GM12891 (cell line): ENCODE measurements at places on chromosomes 7 and 10.

DNA sequence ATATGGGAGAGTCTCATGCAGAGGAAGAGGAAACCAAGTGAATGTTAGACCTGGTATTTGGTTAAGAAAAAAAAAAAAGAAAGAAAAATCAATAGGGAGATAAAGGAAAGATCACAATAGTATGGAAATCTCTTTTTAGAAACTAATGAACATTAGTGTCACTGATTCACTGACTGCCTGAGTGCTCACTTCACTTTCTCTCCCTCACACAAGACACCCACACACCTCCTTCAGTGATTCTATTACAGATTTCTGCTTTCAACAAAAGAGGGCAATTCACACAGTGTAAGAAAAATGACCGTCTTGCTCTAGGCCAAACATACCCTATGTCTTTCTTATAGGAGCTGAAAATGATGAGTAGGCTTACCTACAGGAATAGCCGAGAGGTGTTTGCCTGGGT lies 6.0 kb downstream of the GPR158 start:
- no peak for DNase-seq

DNA sequence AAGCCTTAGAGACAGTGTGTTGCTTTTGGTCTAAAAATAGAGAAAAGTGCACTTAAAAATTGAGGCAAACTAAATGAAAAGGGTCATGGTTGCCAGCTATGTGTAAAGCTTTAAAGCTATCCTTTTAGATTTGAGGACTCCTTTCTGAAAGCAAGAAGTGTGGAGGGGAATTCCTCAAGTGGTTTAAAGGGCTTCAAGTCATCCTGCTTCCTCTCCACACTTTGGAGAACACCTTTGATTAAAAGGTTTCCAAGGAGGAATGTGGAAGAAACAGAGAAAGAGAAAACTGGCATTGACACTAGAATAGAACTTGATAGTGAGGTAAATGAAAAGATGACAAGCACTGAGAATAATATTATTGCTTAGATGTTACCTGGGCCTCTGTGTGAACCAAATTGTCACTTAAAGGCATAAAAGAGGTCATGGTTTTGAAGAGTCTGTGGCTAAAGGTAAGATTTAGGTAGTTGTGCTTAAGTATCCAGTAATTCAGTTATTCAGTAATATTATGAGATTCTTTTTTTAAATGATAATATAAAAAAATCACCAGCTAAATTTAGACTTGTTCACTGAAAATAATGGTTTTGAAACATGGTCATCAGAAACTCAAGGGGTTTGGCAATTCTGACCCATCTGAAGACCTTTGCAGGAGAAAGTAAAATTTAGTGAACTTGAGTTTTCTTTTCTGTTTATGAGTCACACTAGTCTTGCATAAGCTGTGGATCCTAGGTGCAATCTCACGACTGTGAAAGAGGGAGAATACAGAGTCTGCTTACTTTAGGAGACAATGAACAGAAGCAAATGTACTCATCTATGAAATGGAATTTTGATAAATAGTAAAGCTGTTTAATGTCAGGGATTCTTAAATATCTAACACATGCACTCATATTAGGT lies 466.0 kb downstream of the KIF20B start:
- no peak for DNase-seq

DNA sequence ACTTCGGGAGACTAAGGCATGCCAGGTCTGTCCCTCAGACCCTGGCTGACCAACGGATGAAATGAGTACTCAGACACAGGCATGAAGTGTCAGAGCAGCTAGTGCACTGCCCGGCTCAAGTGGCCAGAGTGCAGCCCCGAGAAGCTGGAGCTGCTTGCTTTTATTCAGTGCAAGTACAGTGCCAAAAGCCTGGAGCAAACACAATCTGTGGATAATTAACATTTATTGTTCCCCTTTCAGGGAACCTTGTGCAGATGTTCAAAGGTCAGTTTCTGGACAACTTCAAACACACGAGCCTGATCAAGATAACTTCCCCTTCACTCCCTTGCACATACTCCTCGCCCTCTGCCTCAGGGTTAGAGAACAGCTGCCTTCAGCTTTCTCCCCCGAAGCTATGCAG lies 7.9 kb upstream of the ATE1 start:
- DNase-seq, result no peak

- no peak for DNase-seq
Observed at GRCh38 chr7:140358412-140359051, 39.8 kb downstream of the SLC37A3 start.

DNA sequence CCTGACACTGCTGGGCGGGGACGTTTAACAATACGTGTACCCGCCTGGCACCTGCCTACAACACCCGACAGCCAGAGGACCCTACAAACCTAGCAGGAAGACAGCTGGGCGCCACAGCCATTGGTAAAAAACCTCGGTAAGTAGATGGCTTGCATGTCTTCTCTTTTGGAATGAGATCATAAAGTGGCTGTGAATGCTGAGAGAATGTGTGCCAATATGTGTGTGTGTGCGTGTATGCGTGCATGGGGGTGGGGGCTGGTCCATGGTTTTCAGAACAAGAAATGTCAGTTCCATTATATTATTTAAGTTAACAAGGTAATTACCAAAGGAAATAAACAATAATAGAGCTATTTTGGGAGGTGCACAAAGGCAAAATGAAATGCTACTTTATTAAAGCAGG lies 39.2 kb downstream of the PAPOLB start:
- no peak for DNase-seq

GRCh38 chr10:8061274-8062211 lies 7.1 kb downstream of the GATA3 start:
- no peak for DNase-seq

DNA sequence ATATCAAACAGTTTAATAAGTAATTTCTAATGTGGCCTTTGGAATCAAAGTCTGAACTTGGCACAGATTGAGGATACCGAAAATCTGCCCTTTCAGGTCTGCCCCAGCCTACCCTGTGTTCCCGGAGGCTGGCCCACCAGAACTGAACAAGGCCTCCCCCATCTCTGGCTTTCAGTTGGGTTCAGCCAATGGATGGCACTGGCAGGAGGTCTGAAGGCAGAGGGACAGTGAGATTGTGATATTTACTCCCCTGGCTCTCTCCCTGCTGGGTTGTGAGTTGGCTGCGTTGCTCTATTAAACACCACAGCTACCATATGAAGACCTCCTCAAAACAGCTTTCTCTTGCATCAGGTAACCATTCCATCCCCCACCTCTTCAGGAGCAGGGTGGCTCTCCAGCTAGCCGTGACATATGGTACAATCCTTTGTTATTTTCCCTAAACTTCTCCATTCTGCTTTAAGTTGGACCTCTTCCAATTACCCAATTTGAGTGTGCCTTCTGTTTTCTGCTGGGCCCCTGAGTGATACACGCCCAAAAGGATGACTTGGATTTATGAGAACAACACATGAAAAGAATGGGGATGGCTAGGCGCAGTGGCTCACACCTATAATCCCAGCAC lies 28.1 kb downstream of the DNMBP start:
- no peak for DNase-seq

- no peak for DNase-seq
Observed at GRCh38 chr10:118161461-118162246, 114.9 kb upstream of the RAB11FIP2 start.

DNA sequence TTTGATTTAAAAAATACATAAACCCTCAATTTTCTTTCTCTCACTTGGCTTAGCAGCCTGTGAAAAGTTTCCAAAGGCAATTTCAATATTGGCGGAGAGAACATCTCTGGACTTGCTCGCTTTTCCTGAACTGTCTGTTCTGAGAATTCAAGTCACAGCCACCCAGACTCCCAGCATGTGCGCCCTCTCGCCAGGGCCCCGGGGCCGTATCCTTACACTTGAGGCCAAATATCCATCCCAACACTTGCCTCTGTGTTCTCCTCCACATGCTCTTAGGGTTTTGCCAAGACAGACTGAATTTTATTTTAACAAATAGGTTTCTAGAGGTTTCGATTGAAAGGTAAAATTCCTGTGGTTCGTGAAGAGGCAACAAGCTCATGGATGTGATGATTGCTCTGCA lies 111.5 kb upstream of the GPR26 start:
- DNase-seq, result no peak

GRCh38 chr10:55168343-55168742 lies 367.3 kb upstream of the PCDH15 start:
- no peak for DNase-seq

DNA sequence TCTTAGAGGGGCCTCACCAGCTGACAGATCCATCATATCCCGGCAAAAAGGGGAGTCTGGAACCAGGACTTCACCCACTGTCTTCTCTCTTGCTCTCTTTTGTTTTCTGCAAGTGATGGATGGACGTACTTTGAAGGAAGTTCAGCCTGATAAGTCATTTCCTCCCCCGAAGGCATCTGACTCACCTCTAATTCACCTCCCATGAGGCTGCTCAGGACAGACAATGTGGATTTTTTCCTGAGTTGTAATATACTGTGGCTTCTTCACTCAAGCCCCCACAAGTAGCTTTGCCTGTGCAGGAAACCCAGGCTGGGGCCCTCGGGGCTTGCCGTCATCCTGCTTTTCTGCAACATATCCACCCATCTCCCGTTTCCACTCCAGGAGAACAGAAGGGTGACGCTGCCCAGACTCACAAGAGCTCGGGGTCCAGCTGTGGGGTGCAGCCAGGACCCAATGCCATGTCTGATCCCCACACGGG lies 70.4 kb downstream of the ASB13 start:
- DNase-seq, result no peak

DNA sequence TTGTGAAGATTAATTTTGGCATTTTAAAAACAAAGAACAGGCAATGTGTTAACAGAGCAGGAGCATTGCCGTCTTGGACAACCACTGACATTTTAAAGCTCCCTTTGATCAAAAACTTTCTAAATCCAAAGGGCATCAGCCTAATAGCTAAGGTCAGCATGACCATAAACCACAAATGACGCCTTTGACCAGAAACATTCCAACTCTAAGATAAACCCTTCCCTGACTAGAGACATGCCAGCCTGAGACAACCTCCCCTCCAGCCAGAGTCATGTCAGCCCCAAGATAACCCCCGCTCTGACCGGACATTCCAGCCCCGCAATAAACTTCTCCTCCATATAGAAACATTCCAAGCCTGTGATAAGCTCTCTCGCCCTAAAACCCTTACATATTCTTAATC lies 949.4 kb upstream of the POT1 start:
- DNase-seq, result no peak

DNA sequence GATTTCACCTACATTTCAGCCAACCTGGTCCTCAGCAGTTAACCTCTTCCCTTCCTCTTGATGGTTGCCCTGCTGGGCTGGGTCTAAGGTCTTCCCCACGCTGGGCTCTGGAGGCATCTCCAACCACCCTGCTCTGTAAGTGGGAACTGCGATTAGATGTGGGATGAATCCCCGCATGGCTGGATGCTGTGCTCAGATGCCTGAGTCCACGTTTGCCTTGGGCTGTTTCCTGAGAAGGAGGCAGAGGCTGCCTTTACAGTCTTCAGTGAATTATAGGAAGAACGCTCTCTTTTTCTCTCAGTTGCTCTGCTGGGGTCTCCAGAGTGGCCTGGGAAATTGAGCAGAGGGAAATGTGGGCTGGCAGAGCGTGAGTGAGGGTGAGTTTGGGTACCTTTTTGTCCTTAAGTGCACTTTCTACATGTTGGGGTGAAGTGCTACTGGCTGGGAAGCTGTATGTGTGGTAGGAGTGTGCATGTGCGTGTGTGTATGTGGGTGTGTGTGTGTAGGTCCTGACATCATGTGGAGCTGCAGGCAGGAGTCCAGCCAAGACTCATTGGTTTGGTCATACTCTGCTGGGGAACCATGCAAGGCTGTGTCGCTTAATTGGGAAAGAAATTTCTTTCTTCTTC lies 1.5 kb downstream of the GIMAP8 start:
- no peak for DNase-seq

- DNase-seq, result no peak
Observed at GRCh38 chr7:27802999-27803398, 63.0 kb downstream of the TAX1BP1 start.

- no peak for DNase-seq
Observed at GRCh38 chr7:24304494-24305095, 20.6 kb downstream of the NPY start.

DNA sequence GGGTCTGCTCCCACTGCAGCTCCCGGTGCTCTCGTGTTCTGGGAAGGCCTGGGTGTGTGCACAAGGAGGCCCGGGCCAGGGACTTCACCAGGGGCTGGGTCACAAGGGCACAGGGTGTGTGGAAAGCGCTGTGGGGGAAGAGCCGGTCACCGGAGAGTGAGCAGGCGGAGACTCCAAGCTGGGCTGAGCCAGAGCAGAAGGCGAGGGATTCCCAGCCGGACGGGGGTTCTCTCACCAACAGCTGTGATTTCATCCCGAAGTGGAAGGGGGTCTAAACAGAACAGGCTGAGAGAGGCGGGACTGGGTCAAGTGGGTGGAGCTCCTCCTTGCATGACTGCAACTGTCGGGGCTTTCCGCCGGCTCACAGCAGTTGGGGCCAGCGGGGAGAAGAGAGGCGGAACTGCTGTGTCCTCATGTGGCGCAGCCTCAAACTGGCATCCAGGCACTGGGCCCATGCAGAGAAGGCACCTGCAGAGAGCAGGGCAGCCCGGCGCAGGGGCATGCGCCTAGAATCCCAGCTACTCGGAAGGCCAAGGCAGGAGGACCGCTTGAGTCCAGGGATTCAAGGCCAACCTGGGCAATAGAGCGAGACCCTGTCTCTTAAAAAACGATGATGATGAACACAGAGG lies 7.6 kb upstream of the ORAI2 start:
- peak; percentile 72 for DNase-seq

DNA sequence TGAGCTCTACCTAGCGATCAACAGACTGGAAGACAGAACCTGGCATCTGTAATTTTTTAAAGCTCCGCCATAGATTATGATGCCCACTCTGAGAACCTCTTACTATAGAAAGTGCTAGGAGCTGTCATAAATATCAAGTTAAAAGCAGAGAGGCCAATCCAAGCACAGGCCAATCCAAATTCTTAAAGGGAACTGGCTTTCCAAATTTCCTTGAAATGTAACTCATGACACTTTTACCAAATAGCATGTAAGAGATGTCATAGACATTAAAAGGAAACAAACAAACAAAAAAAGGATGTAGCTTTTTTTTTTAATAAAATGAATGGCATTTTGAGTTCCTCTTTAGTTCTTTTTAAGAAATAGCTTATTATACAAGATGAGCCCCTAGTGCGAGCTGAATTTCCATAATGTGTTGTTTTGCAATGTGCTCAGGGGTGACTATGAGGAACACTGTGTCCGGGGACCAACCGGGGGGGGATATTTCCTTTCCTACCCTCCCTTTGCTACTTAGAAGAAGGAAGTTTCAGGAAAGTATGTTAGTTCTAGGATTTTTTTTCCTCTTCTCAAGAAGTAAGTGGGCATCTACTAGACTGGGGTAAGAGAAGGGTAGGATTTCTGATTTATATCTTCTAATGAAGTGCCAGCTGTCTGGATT lies 23.7 kb upstream of the MRC1 start:
- DNase-seq, result no peak

DNA sequence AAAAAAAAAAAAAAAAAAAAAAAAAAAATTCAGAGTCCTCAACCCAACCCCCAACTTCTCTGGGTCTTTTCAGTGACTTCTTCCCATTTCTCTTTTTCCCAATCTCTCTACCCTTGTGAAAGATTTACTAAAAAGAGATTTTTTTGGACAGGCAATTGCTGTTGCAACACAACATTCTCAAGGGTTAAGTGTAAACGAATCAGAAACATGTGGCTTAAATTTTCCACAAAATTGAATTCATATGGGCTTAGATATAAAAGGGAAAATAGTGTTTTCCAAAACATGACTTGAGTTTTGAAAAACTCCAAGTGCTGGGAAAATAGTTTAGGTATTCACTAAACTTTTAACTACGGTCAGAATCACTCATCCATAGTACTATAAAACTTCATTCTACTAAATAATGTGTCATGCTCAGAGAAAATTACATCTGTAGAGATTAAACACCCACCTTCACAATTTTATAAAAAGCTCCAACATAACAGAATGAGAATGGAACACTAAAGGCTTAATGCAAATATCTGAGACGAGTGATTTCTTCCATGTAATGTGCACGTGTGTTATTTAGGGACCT lies 643.1 kb downstream of the PARD3 start:
- no peak for DNase-seq

- no peak for DNase-seq
Observed at GRCh38 chr7:30812676-30813075, 41.5 kb downstream of the MINDY4 start.
